Chondrocyte (in vitro differentiated cells): ENCODE measurements at places on chromosomes 3 and 15. TPM values are rescaled to one million over a fixed set of nuclear protein-coding genes. Genes with fewer than 3 reads are reported as not detected.

- peaks cover 3% of the 10 kb centered on the region for H3K36me3 ChIP-seq
- DNase-seq, result no peak
- H3K27ac ChIP-seq, result no peak overlapping the region
- no peak overlapping the region for H3K4me3 ChIP-seq
- H3K4me1 ChIP-seq, result peaks cover 23% of the 10 kb centered on the region
- peaks cover 4% of the 10 kb centered on the region for H3K27me3 ChIP-seq
Measured at GRCh38 chr15:92683511-92683834, 27.9 kb upstream of the FAM174B start.

GRCh38 chr3:78116874-78117273, 1077.0 kb downstream of the ROBO2 start:
- no peaks in the 10 kb centered on the region for H3K36me3 ChIP-seq
- no peak for DNase-seq
- H3K4me3 ChIP-seq, result no peak overlapping the region
- H3K27ac ChIP-seq, result no peak overlapping the region
- peaks cover 12% of the 10 kb centered on the region for H3K4me1 ChIP-seq

DNA sequence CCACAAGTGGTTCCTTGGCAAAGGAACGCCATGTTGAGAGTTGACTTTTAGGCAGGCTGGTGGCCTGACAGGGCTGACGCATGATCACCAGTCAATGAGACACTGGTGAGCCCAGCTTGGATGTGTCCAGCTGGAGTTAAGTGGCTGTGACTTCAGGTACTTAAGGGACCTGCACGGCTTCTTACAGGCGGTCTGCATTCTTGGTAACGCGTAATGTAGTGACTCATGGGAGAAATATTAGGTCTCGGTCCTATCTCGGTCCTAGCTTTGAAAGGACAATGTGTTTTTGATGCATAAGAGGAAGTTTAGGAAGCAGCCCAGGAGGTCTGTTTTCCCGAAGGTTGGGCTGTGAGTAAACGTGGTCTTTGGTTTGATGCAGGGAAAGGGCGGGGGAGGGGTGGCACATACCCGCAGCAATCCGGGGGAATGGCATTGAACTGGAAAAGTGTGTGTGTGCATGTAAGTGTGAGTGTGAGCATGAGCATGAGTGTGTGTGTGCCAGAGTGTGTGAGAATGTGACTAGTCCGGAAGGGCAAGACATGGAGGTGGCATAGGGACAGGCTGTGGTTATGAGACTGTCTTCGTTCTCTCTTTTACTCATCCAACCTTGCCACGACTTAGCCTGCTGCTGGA, 55.3 kb downstream of the FAM43A start:
- H3K4me3 ChIP-seq, result no peak overlapping the region
- peaks cover 2% of the 10 kb centered on the region for H3K27me3 ChIP-seq
- peak overlapping the region; percentile 38 for H3K27ac ChIP-seq
- DNase-seq, result no peak
- H3K36me3 ChIP-seq, result no peaks in the 10 kb centered on the region

DNA sequence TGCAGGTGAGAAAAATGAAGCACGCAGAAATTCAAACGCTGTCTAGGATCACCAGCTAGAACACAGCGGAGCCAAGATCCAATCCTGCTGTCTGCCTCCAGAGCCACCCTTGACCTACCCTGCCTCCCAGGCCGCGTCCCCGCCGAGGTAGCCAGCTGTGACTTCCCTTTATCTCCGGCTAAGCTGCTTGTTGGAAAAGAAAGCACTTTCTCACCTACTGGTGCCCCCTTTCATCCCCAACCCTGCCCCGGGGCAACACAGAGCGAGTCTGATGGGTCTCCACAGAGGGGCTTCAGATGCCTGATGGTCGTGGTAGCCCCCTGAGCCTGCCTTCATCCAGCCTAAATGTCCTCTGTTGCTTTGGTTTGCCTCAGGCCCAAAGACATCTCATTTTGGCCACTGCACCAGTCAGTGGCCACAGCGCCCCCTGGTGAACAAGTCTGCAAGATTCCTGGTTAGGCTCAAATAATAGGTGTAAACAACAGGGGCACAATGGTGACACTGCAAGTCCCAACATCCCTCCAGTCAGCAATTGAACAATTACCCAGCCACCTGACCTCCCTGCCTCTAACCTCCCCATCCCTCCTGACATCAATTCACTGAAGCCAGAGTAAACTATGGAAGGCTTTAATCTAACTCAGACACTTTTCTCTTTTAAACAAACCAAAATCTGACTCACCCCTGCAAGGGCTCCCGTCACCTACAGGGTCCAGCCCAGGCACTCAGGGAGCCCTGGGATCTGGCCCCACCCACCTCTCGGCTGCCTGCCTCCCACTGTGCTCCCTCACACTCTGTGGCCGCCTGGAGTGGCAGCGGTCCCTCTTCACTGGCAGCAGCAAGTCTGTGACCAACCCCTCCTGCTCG, 27.3 kb upstream of the BCL2L10 start:
- H3K4me3 ChIP-seq, result no peak overlapping the region
- H3K27ac ChIP-seq, result peak overlapping the region; percentile 49
- peaks cover 9% of the 10 kb centered on the region for H3K36me3 ChIP-seq
- no peaks in the 10 kb centered on the region for H3K27me3 ChIP-seq
- H3K4me1 ChIP-seq, result peaks cover 44% of the 10 kb centered on the region
- no peak for DNase-seq

- no peaks in the 10 kb centered on the region for H3K27me3 ChIP-seq
- peaks cover 18% of the 10 kb centered on the region for H3K36me3 ChIP-seq
- H3K4me3 ChIP-seq, result no peak overlapping the region
- no peaks in the 10 kb centered on the region for H3K4me1 ChIP-seq
- H3K27ac ChIP-seq, result no peak overlapping the region
Measured at GRCh38 chr3:101665851-101666250, 11.1 kb downstream of the ZBTB11 start.

The CD80 gene
- total RNA-seq, result not detected in 3 replicates

The MYEF2 gene
- 16.3 to 22.6 TPM (median 20.5 TPM) in 3 replicates for total RNA-seq

The LIPC gene
- total RNA-seq, result not detected in 3 replicates
